ENCODE measurements at places on chromosomes 5 and 9. TPM values are rescaled to one million over a fixed set of nuclear protein-coding genes. Genes with fewer than 3 reads are reported as not detected.

ALDH7A1 gene
- total RNA-seq, result 45.8 TPM

SLC26A2 gene
- total RNA-seq, result 10.8 TPM

SLC25A2 gene
- 0.40 TPM for total RNA-seq

PRR7 gene
- 47.2 TPM for total RNA-seq

CXCL14 gene
- not detected for total RNA-seq

CDH12 gene
- total RNA-seq, result 0.44 TPM

SPATA9 gene
- not detected for total RNA-seq
